CD14-positive monocyte (primary cell): ENCODE measurements at places on chromosomes 11 and 22. TPM values are rescaled to one million over a fixed set of nuclear protein-coding genes. Genes with fewer than 3 reads are reported as not detected.

DNA sequence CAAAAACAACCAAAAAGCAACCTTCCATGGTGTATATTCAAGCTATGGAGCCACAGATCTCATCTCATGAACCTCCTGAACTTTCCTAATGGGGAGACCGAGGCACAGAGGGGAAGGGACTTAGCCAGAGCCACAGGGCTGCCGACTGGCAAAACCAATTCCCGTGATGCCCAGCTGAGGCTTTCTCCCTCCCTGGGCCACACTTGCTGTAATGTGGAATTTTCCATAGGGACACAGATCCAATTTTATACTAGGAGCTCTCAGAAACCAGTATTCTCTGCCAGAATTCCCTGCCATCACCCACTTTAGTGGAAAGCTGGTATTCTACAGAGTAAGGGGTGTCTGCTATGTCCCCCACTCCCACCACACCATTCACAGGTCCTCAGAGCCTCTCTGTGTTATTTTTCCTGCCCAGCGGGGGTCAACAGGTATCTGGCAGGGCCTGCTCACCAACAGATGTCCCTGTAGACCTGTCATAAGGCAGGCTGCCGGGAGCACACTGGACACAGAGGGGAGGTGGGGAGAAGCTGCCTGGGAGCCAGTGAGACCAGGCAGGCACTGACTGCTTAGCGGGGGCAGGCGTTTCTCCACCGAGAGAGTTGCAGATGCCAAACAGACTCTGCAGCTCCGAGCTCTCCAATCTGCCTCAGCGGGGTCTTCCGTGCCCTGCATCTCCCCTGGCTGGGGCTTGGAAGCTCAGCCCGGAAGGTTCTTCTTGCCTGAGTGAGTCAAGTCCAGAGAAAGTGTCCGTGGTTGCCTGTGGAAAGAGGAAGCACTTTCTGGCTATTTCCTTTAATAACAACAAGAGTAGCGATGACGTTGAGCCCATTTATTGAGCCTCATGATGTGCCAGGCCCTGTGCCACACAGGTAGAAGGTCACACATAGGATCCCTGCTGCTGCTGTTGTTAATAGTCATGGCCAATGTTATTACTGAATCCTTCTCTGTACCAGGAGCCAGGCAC lies 26.3 kb downstream of the RPS6KA4 start:
- H3K27ac ChIP-seq = peak overlapping the region; percentile 75
- H3K4me3 ChIP-seq = peak overlapping the region; percentile 62
- peaks cover 9% of the 10 kb centered on the region for H3K36me3 ChIP-seq
- no peaks in the 10 kb centered on the region for H3K27me3 ChIP-seq
- peaks cover 38% of the 10 kb centered on the region for H3K4me1 ChIP-seq

DNA sequence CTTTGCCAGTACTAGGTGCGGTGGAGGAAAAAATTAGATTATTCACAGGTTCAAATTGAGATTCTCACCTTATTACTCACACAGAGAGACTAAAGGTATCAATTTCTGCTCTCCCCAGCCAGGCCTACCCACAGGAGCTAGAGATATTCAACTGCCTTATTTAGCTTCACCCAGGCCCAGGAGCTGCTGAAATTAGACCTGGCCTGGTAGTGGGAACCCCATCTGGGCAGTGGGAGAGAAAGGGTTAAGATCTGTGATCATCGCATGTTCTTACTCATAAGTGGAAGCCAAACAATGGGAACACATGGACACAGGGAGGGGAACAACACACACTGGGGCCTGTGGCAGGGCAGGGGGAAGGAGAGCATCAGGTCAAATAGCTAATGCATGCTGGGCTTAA lies 20.9 kb upstream of the MICAL2 start:
- no peaks in the 10 kb centered on the region for H3K27me3 ChIP-seq
- DNase-seq = no peak
- H3K4me3 ChIP-seq = no peak overlapping the region

GRCh38 chr11:19110295-19110694 lies 6.7 kb upstream of the ZDHHC13 start:
- peaks cover 10% of the 10 kb centered on the region for H3K4me1 ChIP-seq
- H3K27me3 ChIP-seq = no peaks in the 10 kb centered on the region
- H3K4me3 ChIP-seq = no peak overlapping the region
- no peaks in the 10 kb centered on the region for H3K36me3 ChIP-seq
- no peak for DNase-seq
- no peak overlapping the region for H3K27ac ChIP-seq

The ARHGAP8 gene
- polyA plus RNA-seq = not detected

The SUSD2 gene
- not detected for polyA plus RNA-seq
